CD4-positive, alpha-beta T cell treated with Interleukin-4 for 1 hour (primary cell): ENCODE measurements at places on chromosomes 11 and 22.
A peak's percentile ranks its signal among the peaks of the same experiment; 100 is the strongest.

DNA sequence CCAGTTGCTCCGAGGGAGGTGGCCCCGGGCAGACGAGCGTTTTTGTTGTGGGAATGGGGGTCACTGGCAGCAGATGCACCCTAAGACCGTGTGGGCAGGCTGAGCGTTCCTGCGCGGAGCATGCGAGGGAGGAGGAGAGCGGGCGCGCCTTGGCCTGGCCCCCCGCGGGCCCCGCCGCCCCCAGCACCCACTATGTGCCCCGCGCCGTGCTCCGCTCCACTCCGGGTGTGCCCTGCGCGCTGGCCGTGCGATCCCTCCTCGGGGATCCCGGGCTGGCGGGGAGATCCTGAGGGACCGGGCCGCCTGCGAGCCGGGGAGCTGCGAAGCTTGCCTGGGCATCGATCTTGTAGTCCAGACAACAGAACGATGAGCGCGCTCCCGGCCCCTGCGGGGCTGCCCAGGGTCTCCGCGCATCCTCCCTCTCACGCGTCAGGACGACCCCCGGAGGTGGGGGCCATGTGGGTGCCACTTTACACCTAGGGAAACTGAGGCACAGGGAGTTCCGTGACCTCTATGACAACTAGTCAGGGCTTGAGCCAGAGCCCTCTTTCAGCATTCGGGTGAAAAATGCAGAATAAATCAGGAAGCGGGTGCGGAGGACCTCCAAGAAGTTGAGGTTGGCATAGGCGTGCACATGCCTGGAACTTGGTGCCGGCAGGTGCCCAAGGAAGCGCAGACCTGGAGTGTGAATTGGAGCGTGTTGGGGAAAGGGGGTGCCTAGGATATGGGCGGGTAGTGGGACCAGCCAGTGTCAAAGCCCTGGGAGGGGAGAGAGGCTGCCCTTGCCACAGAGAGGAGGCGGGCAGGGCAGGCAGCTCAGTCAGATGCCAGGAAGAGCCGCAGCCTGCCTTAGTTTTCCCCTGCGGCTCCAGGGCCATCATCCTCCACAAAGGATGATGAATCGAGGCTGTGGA is 1.3 kb upstream of the KMT5B start:
- no peak for DNase-seq

DNA sequence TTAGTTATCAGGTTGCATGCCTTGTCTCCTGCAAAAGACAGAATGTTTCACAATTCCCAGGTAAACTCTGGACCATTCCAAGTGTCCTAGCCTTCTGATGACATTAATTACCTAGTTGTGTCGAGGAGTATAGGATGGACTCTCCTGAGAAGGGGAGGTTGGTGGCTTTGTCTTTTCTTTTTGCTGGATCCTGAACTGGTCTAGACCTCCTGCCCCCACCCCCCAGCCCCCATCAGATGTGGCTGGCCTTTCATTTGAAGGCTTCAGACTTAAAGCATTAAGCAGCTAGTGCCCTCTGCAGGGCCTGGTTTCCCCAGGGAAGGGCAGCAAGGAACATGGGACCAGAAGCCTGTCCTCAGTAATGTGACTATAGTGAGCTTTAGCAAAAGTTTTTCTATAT is 9.7 kb downstream of the MCAM start:
- DNase-seq: no peak

GRCh38 chr22:38631724-38632123 is 24.5 kb downstream of the FAM227A start:
- DNase-seq: peak; percentile 4

DNA sequence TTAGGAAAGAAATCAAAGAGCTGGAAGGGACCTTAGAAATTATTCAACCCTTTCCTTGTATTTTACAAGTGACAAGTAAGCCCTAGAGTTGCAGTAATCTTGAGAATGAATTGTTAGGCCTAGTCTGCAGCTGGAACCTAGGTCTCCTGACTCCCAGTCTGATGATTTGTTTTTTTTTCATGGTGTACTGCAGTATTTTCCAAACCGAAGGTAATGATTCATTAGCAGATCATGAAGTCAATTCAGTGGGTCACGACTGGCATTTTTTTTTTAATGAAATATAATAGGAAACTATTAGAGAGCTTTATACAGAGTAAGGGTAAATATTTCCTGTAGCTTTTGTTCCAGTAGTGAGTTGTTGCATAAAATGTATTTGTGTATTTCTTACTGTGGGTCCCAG is 42.8 kb downstream of the EXT2 start:
- no peak for DNase-seq

DNA sequence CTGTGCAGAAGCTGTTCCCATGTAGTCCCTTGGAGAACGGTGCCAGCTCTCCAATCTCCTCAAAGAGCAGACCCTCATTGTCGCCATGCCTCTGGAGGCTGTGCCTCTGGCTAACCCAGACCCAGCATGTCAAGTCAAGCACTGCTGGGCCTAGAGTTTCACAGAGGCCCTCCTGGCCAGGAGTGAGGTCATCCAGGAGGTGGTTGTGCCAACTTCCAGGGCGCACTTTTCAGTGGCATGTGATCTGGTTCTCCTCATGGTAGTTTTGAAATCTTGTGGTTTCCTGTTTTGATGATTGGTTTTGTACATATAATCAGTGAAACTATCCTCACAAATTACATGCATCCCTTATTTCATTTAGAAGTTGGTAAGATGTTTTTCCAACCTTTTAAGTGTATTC is 78.9 kb downstream of the PPFIBP2 start:
- peak; percentile 50 for DNase-seq

DNA sequence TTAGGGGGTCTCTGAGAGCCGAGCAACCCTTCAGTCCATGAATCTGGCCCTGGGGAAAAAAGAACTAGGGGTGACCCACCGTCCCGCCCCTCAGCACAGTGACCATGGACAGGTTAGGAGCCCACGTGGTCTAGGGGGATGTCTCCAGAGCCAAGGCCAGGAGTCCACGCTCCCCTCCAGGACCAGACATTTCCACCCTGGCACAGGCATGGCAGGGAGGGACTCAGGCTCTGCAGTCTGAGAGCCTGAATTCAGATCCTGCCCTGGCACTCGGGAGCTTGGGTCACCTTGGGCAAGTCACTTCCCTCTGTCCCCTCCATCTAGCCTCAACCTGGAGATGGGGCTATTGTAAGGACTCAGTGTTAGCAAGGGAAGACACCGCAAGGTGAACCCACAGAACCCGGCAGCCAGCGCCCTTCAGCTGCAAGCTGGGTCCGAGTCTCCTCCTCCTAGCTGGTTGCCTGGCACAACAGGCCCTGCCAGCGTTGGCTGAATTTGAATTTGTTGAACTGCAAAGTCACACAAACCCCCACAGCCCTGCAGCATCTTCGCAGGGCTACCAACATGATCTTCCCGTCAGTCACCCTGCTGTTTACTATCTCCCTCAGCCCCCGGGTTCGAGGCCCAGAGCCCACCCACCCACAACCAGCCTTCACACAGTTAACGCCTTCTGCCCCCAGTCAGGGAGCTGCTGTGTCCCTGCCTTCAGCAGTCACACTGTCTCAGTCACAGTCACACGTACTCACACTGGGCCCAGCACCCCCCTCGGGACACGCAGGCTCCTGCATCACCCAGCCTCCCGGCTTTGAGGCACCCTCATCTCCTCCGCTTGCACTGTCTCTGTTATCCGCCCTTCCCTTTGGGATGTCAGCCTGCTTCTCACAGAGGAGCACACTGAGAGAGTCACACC is 603 bp upstream of the PDGFB start:
- DNase-seq: no peak

DNA sequence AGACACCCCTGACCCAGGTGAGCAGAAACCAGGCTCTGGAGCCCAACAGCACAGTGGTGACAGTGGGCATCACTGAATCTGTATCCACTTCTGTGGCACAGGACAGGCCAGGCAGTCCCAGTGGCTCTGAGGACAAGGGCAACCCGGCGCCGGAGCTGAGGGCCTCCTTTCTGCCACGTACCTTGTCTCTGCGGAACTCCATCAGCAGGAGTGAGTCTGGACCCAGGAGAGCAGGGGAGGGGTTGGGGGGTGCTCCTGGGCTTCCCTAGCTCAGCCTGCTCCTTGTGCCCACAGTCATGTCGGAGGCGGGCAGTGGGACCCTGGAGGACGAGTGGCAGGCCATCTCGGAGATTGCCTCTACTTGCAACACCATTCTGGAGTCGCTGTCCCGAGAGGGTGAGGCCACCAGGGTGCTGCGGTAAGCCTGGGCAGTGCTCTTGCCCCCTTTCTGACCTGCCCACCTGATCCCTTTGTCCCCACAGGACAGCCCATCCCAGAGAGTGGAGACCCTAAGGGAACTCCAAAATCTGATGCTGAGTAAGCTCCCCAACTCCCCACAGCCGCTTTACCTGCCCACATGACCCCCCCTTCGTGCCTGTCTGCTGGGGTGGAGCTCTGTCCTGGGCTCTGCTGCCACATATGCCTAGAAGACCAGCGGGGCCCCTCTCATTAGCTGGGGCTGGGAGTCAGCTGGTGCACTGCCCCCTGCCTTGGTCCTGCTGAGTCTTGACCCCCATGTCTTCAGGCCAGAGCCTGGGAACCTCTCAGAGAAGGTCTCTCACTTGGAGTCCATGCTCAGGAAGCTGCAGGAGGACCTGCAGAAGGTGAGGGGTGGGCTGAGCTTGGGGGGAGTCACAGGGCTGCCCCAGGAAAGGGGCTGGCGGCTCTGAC is 12.0 kb downstream of the SIPA1 start:
- DNase-seq: no peak

- no peak for DNase-seq
Measured at GRCh38 chr11:41403458-41403857, 56.0 kb downstream of the LRRC4C start.

GRCh38 chr11:87369888-87370287 is 332.2 kb downstream of the TMEM135 start:
- DNase-seq: no peak

- no peak for DNase-seq
Measured at GRCh38 chr22:45425101-45425500, 11.6 kb downstream of the RIBC2 start.

- DNase-seq: no peak
Measured at GRCh38 chr11:70732881-70733196, 334.5 kb downstream of the CTTN start.
